Smooth muscle cell of the brain vasculature (primary cell): ENCODE measurements at places on chromosomes 12 and 14.
A peak's percentile ranks its signal among the peaks of the same experiment; 100 is the strongest.

GRCh38 chr12:125685915-125686314 lies 620.7 kb downstream of the AACS start:
- no peak for DNase-seq

DNA sequence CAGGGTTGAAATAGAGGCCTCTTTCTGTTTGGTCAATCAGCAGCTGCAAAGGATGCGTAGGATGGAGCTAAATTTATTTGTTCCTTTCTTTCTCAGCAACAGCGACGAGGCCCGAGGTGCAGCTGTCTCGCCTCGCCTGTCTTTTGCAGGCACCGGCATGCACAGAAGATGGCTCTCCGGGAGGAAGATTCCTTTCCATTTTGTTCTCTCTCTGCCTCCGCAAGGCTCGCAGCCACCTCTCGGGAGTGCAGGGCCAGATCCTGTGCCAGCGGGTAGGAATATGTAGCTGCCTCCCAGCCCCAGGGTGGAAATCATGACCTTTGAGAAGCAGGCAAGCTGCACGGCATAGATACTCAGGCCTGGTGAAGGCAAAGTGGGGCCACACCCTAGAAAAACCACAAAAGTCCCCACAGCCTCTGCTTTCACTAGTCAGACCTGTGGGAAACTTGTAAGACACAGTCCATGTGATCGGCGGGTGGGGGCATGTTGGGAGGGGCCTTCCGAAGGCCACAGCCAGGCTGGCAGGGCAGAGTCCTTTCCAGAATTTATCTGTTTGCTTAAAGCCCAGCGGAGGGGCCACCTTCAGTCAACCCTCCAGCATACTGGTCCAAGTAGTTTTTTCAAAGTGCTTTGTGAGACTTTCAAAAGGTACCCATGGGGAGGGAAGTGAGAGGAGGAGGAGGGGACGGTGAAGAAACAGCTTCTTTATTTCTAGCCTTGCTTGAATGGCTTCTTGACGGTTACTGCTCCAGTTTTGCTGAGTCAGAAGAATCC lies at the start of gene MAP1LC3B2:
MAP1LC3B2 (plus strand) TSS at position 220 of the 774 bp plus-strand sequence. CDS start 16,562 bp downstream, outside the sequence.
- DNase-seq: no peak

- DNase-seq: peak; percentile 77
Observed at GRCh38 chr14:76203086-76204001, 51.6 kb downstream of the GPATCH2L start.

- no peak for DNase-seq
Observed at GRCh38 chr12:1809591-1810190, 10.7 kb upstream of the LRTM2 start.

DNA sequence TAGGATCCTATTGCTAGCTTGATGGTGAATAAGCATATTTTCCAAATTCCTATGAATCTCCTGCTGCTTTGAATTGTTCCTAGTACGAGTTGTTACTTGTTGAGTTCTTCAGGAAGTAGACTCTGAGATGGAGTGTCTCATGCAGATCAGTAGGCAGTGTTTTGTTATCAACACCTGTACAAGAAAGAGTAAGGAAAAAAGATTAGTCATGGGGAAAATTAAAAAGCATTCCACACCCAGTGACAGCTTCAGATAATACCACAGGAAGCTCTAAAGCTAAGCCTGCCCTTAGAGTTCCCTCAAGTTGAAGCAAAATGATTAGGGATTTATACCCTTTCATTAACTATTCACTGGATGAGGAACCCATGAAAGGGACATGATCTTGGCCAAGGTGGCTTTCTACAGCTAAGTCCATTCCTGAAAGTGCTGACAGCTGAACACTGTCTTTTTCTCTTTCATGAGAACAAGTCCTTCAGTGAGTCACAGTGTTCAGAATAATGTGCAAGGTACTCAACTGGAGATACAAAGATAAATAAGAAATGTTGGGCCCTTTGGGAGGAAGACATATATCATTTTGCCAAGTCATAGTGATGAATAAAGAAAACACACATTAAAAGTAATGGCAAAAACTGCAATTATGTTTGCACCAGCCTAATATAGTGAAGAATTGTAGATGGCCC lies 49.1 kb downstream of the CCER1 start:
- no peak for DNase-seq

- no peak for DNase-seq
Observed at GRCh38 chr12:24945039-24945438, 3.9 kb downstream of the BCAT1 start.

DNA sequence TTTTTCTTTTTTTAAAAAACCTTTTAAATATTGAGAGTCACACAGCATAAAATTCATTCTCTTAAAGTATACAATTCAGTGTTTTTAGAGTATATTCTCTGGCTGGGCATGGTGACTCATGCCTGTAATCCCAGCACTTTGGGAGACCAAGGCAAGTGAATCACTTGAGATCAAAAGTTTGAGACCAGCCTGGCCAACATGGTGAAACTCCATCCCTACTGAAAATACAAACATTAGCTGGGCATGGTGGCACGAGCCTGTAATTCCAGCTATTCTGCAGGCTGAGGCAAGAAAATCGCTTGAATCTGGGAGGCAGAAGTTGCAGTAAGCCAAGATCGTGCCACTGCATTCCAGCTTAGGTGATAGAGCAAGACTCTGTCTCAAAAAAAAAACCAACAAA lies 68.4 kb upstream of the BCAT1 start:
- no peak for DNase-seq

DNA sequence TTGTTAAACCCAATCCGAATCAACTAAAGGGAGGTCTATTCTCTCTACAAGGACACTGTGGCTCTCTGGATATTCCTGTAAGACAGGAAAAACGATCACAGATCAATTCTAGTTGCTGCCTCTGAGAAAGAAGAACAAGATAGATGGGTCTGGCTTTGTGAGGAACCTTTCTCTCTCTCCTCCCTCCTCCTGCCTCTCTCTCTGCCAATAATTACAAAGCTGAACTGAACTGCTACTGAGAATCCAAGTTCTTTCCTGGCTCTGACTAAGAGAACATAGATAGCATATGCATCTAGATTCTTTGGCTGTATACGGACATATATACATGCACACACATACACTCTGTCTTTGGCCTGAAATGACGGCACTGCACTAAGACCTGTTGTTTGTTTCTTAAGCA lies 27.6 kb downstream of the ETV6 start:
- no peak for DNase-seq

DNA sequence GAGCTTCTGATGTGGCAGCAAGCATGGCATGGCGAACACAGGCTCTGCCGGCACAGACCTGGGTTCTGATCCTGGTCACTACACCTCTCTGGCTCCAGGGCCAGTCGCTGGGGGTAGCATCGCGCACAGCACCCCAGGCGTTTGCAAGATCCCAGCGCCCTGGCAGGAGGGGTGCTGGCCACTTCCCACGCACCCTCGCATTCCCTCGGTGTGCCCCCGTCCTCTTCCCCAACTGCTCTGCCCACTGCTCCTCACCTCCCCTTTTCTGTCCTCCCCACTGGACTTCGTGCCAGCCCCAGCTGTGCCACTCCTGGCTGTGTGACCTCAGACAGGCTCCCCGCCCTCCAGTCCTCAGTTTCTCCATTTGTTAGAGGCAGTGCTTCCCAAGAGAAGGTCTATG lies 2.8 kb downstream of the CDK2AP1 start:
- no peak for DNase-seq
